Activated CD4-positive, alpha-beta T cell treated with anti-CD3 and anti-CD28 coated beads for 36 hours (primary cell): ENCODE measurements at places on chromosomes 16 and 17. TPM values are rescaled to one million over a fixed set of nuclear protein-coding genes. Genes with fewer than 3 reads are reported as not detected.

SOST gene
- total RNA-seq = not detected

DNA sequence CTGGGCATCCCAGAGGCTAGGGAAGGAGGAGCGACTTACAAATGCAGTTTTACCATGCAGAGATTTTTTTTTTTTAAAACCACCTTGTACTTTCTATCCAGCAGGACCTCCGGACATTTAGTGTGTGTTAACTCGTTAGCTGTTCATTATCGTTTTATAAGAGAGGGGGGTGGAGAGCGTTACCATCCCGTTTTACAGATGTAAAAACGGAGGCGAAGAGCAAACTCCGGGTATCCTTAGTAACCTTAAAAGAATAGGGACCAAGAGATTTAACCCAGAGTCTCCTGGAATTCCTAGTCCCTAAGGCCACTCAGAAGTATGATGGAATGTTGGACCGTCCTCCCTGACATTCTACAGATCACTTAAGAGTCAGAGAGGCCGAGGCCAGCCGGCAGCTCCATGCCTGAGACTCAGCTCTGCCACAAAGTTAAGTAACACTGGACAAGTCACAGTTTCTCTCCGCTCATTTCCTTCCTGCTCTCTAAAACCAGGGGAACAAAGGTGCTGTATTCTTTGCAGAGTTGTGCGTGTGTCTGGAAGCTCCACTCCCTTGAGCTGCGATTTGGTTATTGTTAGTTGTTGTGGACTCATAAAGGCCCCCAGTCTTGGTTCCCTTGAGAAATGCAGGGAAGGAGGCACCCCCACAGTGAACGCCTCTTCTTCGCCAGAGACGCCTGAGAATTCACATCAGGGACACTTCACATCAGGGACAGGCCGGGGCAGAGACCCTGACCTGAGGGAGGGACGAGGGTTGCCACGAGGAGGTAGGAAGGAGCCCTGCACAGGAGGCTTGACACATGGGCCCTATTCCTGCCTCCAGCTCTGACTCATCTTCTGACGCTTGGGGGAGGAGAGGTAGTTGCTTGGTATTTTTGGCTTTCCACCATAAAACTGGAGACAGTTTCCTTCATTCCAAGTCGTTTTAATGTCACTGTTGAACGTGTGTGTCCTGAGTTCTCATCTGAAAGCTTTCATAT lies 1.2 kb downstream of the DUSP14 start:
- H3K27ac ChIP-seq = peak overlapping the region; percentile 93
- H3K4me1 ChIP-seq = peaks cover 46% of the 10 kb centered on the region
- no peaks in the 10 kb centered on the region for H3K27me3 ChIP-seq
- H3K4me3 ChIP-seq = peak overlapping the region; percentile 88
- no peaks in the 10 kb centered on the region for H3K36me3 ChIP-seq

DNA sequence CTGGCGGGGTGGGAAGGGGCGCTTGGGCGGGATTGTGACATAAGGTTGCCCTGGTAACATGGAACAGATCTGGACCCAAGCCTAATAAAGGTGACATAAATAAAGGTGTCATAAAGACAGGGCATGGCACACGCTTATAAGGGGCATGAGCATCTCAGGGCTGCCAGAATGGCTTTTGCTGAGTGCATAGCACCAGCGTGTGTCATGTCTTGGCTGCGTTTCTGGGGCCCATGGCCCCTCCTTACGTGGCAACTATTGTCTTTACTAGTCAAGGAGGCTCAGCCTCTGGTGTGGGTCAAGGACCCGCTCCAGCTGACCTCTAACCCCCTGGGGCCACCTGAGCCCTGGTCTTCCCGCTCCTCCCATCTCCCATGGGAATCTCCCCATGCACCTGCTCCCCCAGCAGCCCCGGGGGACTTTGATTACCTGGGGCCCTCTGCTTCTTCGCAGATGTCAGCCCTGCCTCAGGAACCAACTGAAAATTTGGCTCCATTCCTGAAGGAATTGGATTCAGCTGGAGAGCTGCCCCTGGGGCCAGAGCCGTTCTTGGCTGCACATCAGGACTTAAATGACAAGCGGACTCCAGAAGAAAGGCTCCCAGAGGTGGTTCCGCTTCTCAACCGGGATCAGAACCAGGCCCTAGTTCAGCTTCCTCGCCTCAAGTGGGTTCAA lies 13.9 kb downstream of the LRRC37B start:
- peaks cover 8% of the 10 kb centered on the region for H3K4me1 ChIP-seq
- no peak overlapping the region for H3K27ac ChIP-seq
- H3K36me3 ChIP-seq = peaks cover 5% of the 10 kb centered on the region
- H3K27me3 ChIP-seq = no peaks in the 10 kb centered on the region

GRCh38 chr16:2715519-2715918 lies 4.5 kb downstream of the PRSS27 start:
- no peak overlapping the region for H3K27ac ChIP-seq
- peak; percentile 89 for DNase-seq
- H3K36me3 ChIP-seq = no peaks in the 10 kb centered on the region
- no peak overlapping the region for H3K4me3 ChIP-seq
- H3K4me1 ChIP-seq = peaks cover 4% of the 10 kb centered on the region
- H3K27me3 ChIP-seq = no peaks in the 10 kb centered on the region

DNA sequence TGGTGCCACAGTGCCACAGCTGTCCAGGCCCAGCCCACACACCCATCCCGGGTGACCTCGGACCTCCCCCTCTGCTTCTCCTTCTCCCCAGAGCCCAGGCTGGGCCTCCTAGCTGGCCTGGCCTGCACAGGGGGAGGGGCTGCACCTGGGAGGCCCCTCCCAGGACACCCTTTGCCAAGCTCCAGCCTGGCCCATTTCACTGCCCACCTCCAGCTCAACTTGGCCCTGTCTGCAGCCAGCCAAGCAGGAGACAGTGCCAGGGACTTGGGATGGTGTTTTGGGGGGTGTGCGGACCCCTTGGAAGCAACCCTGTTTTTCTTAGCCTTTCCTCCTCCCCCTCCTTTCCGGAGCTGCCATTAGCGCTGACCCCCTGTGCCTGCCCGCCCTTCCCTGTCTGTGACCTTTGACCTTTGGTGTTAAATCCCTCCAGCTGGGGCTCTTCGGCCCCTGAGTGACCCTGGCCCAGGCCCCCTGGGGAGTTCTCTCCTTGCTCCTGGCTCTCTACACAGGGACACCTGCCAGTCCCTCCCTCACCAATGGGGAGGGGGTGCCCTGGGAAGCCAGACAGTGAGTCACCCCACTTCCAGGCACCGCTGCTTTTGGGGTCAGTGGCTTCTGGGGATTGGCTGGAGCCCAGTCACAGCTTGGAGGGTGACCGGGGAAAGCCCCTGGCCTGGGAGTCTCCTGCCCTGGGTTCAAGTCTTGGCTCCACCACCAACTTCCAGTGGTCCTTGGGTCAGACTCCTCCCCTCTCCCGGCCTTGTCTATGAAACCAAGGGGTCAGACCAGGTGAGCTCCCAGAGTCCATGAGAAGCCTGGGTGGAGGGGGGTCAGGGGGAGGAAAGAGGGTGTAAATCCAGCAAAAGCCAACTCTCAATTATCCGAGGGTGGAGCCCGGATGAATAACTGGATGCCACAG lies 1.9 kb downstream of the GLIS2 start:
- no peak overlapping the region for H3K27ac ChIP-seq
- no peak for DNase-seq
- H3K4me1 ChIP-seq = peaks cover 11% of the 10 kb centered on the region
- no peaks in the 10 kb centered on the region for H3K36me3 ChIP-seq

- H3K4me1 ChIP-seq = no peaks in the 10 kb centered on the region
- peaks cover 4% of the 10 kb centered on the region for H3K36me3 ChIP-seq
- DNase-seq = no peak
- H3K4me3 ChIP-seq = no peak overlapping the region
- H3K27me3 ChIP-seq = no peaks in the 10 kb centered on the region
- no peak overlapping the region for H3K27ac ChIP-seq
Observed at GRCh38 chr16:54080524-54081008, 206.0 kb downstream of the IRX3 start.

GRCh38 chr17:80781211-80781610 lies 210.4 kb upstream of the CHMP6 start:
- H3K4me1 ChIP-seq = peaks cover 84% of the 10 kb centered on the region
- no peak for DNase-seq
- H3K27ac ChIP-seq = peak overlapping the region; percentile 95
- peaks cover 43% of the 10 kb centered on the region for H3K36me3 ChIP-seq

GRCh38 chr16:47947723-47948122 lies 208.1 kb downstream of the ABCC12 start:
- H3K36me3 ChIP-seq = no peaks in the 10 kb centered on the region
- H3K4me1 ChIP-seq = no peaks in the 10 kb centered on the region
- H3K27me3 ChIP-seq = peaks cover 5% of the 10 kb centered on the region
- H3K27ac ChIP-seq = no peak overlapping the region

DNA sequence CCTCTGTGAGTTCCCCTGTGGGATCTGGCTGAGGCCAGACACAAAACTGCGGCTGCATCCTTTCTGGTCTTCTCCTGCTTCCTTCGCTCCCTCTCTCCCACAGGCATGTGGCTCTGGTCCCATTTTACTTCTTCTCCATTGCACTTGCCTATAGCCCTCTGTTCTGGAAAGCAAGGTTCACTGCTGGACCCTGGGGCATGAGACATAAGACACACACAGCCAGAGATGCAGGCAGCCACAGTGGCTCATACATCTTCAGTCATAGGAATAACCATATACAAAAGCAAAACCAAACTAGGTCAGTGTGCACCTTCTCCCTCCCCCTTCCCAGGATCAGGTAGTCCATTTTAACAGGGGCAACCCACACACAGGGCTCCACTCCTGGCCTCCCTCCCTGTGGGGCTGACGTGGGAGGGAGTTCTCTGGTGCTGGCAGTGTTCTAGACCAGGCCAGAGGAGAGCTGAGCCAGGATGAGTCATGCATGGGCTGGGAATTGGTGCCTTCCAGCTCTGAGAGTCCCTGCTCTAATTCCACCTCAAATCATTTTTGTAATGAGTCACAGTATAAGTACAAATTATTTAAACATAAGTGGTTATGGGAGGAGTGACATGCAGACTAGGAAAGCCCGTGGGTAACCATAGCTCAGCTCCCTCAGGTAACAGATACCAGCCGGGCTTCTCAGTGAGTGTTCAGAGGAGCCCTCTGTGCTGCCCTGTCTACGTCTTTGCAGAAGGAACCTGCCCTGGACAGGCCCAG lies 58.0 kb downstream of the ASIC2 start:
- no peak overlapping the region for H3K27ac ChIP-seq
- no peaks in the 10 kb centered on the region for H3K36me3 ChIP-seq

DNA sequence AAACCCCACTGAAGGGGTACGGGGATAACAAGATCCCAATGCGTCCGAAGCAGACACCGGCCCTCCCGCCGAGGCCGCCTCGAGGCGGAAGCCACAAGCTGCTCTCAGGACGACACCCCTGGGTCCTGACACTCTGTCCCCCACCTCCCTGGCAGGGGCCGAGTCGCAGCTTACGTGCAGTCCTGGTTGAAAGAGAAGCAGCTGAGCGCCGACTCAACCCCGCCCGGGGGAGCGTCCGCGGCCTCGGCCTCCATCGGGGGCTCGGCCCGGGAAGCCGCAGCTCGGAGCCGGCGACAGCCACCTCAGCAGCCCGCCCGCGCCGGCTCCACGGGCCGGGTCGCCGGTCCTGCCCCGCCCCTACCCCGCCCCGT lies at the start of gene WIPI1:
TSS of gene WIPI1 (minus strand) at position 329 of the 371 bp plus-strand sequence. CDS start at position 254, 75 bp downstream.
- no peak for DNase-seq
- no peaks in the 10 kb centered on the region for H3K36me3 ChIP-seq
- H3K27me3 ChIP-seq = no peaks in the 10 kb centered on the region
- H3K4me3 ChIP-seq = peak within 1 kb of the TSS; percentile 80
- H3K27ac ChIP-seq = peak within 1 kb of the TSS; percentile 64
- peaks cover 55% of the 10 kb centered on the region for H3K4me1 ChIP-seq

DNA sequence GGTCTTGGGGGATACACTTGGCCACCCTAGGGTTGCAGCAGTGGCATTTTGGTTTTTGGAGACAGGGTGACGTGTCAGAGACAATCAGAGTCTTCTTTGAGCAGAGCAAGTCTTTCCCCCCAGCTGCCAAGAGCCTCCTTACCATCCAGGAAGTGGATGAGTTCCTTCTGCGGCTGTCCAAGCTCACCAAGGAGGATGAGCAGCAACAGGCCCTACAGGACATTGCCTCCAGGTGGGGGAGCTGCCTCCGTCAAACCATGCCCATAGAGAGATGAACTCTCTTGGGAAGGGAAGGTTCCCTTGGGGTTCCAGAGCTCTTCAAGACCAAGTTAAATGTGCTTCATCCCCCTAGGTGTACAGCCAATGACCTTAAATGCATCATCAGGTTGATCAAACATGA lies 11.3 kb downstream of the LIG3 start:
- H3K27me3 ChIP-seq = no peaks in the 10 kb centered on the region
- H3K4me1 ChIP-seq = no peaks in the 10 kb centered on the region
- no peak overlapping the region for H3K4me3 ChIP-seq
- peaks cover 47% of the 10 kb centered on the region for H3K36me3 ChIP-seq

DNA sequence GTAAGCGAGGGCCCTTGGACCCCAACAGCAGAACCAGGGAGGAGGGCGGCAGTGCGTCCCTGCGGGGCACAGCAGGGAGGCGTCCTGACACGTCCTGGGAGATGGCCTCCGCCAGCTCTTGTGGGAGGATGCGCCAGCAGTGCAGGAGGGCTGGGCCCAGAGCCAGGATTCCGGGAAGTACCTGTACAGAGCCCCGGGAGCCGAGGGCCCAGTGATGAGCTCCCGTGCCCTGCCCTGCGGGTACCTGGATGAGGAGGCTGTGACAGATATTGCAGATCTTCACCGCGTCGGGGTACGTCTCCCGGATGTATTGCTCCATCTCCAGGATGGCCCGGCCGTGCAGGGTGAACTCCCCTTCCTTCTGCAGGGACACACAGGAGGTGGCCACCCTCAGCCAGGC lies 23.1 kb downstream of the KDM8 start:
- no peaks in the 10 kb centered on the region for H3K27me3 ChIP-seq
- no peak overlapping the region for H3K27ac ChIP-seq
- H3K4me3 ChIP-seq = no peak overlapping the region
- H3K36me3 ChIP-seq = peaks cover 35% of the 10 kb centered on the region
- no peak for DNase-seq

- no peaks in the 10 kb centered on the region for H3K36me3 ChIP-seq
- no peaks in the 10 kb centered on the region for H3K4me1 ChIP-seq
- no peak overlapping the region for H3K4me3 ChIP-seq
- no peak overlapping the region for H3K27ac ChIP-seq
- DNase-seq = no peak
- no peaks in the 10 kb centered on the region for H3K27me3 ChIP-seq
Observed at GRCh38 chr16:63188086-63188771, 1152.0 kb upstream of the CDH8 start.
